C1 segment of cervical spinal cord (tissue), 14 donors: ENCODE measurements at places on chromosomes 1 and 21.

DNA sequence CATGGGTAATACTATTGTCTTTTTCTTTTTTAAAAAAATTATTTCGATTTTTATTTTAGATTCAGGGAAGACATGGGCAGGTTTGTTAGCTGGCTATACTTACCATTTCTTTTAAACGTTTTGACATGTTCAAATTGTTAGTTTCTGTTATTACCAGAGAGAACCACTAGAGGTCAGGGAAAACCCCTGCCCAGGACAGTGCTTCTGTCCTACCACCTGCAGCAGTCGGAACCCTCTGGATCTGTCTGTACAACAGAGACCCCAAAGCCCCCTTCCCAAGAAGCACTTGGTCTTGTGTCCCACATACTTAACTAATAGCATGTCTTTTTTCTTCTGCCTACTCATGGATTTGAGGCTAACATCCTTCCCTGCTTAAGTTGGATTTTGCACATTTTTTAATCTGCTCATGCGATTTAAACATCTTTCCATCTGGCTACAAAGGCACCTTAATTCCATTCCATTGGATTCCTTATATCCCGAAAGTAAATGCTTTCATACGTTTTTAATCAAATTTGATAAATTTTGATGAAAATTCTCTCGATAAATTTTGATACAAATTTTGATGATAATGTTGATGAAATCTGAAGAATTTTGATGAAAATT, 10.0 kb upstream of the C1orf115 start:
- DNase-seq = no peak

- DNase-seq = no peak
Measured at GRCh38 chr1:113904293-113904673, 316 bp downstream of the AP4B1 start.

- DNase-seq = no peak
Measured at GRCh38 chr1:21842606-21843162, 30.6 kb downstream of the LDLRAD2 start.

- DNase-seq = no peak
Measured at GRCh38 chr1:204863024-204863423, 7.6 kb upstream of the NFASC start.

GRCh38 chr1:178168536-178168935, 74.6 kb downstream of the RASAL2 start:
- no peak for DNase-seq

- peak; percentile 4 for DNase-seq
Measured at GRCh38 chr1:209627732-209628196, 24.5 kb downstream of the LAMB3 start.

DNA sequence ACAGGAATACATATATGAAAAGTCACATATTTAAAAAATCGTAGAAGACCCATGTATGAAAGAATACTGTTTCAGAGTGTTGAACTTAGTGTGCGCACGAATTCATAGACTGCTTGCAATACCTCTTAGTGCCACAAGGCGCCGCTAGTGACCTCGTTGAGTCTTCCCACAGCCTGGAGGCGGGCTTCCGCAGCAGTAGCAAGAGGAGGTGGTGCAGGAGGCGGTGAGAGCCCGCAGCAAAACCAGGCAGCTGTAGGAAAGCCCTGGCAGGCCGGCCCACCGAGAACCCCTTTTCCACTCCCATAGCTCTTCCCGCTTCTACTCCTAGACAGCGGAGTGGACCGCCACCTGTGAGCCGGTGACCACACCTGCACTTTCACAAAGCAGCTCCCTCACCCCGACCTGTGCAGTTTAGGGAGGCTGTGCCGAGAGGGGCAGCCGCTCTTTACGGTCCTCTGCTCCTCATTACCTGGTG, 23.5 kb downstream of the MTARC1 start:
- DNase-seq = no peak

- no peak for DNase-seq
Measured at GRCh38 chr21:41149199-41149598, 18.8 kb upstream of the BACE2 start.

DNA sequence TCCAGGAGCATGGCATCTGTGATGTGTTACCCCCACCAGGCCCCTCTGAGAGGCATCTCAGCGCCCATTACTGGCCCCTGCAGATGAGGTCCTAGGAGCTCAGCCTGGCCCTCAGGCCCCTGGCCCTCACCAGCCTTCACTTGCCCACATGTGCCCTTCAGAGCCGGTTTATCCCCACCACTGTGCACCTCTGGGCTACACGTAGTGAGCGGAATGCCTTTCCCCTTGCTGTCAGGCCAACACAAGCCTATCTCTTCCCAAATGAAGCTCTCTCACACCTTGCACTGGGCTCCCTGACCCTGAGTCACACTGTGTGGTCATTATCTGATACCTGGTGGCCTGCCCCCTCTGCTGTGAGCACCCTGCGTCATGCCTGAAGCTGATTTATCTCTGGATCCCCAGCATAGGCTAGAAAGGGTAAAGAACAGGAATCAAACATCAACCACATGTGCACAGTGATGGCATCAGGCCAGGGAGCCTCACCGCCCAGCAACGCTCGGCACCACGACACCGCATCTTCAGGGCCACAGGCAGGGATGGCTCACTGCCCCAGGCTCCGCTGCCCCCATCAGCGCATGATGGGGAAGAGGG, 49.1 kb downstream of the GLIS1 start:
- no peak for DNase-seq

- no peak for DNase-seq
Measured at GRCh38 chr1:79988401-79988800, 981.9 kb upstream of the ADGRL4 start.

DNA sequence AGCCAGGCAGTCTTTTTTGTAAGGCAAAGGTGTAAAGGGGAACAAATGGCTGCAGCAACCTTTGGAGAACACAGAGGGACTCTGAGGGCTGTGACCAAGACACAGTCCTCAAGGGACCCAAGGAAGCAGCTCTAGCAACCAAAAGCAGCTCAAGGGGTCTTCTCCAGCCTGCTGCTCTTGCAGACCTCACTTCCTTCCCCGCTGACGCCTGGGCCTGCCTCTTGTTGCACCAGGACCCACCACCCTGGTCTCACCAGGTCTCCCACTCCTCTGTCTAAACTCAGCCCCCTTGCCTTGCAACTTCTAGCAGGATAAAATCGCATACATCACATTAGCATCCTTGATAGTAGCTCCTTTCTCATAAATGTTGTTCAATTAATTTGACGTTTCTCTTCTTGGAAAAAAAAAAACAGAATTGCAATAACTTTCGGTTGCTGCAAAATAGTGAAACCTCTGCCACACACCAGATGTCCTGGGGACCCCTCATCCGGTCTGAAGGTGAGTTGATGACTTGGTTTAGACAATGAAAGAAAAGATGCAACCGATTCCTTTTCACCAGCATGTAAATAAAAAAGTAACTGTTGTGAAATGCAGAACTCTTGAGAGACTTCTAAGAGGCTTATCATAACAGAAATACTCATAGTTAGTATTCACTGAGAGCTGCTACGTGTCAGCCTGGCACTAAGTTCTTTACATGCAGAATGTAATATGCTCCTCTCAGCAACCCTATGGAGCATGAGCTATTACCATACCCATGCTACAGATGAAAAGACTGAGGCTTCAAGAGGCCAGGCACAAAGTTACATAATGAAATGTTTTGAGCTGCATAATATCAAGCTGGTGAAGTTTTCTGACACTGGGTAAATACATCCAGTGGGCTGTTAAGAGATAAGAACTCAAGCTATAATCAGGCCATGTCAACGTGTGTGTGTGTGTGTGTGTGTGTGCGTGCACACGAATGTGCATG, 58.5 kb downstream of the UMODL1 start:
- no peak for DNase-seq

DNA sequence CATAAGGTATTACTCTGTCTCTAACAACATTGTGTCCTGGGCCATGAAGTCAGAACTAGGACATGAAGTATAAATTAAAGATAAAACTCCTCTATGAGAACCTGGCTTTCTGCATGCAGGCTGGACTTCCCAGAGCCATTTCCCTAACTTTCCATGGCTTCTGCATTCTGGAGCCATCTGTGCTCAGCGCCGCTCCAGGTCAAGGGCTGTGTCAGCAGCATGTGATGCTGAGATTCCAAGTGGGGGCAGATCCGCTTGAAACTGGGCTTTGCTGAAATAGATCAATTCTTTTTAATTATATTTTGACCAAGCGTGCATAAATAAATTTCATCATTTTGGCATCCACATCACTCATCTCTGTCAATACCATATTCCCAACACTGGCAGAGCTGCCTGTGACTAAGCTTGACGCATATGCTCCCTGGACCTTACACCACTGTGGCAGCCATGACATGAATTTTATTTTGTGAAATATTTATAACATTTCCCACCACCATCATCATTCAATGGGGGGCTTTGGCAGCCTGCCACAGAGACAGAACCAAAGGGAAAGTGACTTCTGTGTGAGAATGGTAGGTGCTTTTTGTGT, 110.4 kb upstream of the KCNK1 start:
- DNase-seq = no peak

DNA sequence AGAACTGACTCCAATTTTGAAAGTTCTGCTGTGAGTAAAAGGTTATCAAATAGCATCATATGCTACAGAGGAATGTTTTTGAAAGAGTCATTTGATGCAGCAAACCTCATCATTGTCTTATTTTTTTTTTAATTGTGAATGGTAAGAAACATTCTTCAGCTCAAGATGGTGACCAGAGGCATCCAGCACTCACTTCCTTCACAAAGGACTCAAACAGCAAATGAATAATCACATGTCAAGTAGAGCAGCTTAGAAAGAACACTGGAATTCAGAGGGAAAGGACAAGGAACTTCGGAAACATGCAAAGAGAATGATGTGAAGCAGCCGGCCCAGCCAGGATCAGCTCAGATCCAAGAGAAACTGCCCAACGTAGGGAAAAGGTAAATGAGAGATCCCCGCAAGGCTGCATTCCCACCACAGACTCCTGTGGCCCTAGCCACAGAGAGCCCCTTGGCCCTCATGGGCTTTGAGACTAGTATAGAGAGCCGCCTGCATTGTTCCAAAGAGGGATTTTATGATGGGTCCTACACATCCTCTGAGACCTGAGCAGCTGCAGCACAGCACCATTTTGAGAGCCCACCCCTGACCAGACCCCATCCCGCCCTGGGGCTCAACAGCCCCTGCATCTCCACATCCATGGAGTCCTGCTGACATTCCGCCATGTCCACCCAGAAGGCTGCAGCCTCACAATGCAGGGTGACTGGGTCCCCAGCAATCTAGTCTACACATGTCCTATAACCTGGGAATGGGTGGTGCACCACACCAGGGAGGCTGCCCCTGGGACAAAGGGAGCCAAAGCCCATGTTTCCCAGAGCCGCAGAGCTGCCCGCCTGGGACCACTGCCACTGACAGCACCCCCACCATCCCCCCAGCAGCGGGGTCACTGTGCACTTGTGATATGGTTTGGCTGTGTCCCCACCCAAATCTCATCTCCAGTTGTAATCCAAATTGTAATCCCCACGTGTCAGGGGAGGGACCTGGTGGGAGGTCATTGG, 21.2 kb upstream of the UTS2 start:
- no peak for DNase-seq

GRCh38 chr1:42921769-42922168, 36.9 kb downstream of the SLC2A1 start:
- DNase-seq = no peak

- DNase-seq = no peak
Measured at GRCh38 chr1:23029337-23029736, 10.1 kb downstream of the KDM1A start.

GRCh38 chr21:15774590-15774989, 44.8 kb downstream of the USP25 start:
- no peak for DNase-seq

DNA sequence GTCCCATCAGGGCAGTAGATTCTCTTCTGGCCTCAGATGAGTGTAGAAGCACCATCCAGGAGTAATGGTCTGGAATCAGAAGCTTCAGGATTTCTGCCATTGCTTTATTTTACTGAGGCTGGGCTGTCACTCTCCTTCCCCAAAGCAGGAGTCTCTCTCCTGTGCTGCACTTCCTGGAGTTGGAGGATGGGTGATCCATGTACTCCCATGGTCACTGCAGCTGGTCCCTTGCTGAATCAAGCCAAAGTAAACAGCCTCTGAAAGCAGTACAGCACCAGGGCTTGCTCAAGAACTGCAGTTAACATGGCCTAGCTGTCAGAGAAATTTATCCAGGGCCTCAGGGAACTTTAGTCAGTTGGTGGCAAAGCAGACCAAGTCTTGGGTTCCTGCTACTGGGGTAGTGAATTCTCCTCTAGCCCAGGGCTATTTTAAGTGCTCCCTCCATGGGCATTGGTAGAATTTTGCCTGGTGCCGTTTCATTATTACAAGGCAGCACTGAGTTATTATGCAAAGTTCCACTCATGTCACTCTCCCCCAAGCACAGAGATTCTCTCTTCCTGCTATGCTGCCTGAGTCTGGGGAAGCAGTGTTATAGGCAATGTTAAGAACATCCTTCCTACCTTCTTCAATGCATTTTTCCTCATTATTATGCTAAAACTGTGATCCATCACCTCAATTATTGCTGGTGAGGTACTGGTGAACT, 29.5 kb downstream of the DRAM2 start:
- DNase-seq = no peak

- no peak for DNase-seq
Measured at GRCh38 chr21:25323356-25323949, 283.8 kb downstream of the MRPL39 start.
